ENCODE measurements at places on chromosomes 1 and 21.

DNA sequence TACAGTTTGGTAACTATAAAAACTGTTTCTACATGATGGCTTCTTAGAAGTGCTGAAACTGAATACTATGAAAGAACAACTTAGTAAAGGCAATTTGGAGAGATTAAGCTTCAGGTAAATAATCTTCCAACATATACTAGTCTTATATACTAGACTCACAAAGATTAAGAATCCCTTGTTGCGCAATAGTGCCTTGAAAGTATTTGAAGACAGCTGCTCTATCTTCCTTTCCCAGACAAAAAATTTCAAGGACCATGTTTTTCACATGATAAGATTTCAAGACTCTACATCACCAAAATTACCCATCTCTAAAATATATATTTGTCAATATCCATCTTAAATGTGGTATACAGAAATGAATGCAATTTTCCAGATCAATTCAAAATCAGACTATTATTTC is 37.7 kb upstream of the ASPM start:
- peak; percentile 19 for DNase-seq

DNA sequence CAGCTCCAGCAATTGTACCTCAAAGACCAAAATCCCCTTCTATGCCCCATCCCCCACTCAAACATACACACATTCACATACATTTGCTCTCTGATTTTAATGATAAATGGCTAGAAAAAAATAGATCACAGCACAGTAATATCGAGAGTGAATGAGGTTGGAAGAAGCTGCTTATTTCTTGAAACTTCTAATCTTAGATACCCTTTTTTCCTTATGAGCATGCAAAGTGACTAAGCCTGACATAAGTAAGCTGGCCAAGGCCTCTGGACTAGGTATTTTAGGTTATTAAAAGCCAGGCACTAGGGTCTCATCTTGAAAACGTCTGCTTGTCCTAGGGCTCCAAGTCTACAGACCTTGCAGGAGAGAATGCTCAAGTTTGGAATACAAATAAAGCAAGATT is 133.6 kb downstream of the TGFBR3 start:
- DNase-seq: no peak

DNA sequence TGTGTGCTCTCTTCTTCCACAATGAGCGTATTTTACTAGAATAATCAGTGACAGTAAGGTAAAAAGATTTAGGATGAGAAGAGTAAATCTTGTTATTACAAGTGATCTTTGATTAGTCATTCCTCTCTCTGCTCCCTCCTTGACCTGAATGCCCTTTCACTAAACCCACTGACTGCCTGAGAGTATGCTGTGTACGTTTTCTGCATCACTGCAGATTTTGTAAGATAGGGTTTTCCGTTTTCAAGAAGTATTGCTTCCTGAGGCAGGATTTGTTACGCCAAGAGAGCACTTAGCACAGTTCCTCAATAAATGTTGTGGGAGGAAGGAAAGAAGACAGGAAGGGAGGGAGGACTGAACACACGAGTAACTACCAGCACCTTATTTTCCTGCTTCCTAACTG is 7.7 kb upstream of the LAMB3 start:
- DNase-seq: no peak

- peak; percentile 67 for DNase-seq
Measured at GRCh38 chr1:31762726-31763670, 1.1 kb downstream of the ADGRB2 start.

GRCh38 chr1:116755681-116756080 is 1.5 kb downstream of the CD2 start:
- DNase-seq: no peak
